HuH-7 (cell line): ENCODE measurements at places on chromosomes 12 and 14.
A peak's percentile ranks its signal among the peaks of the same experiment; 100 is the strongest.

DNA sequence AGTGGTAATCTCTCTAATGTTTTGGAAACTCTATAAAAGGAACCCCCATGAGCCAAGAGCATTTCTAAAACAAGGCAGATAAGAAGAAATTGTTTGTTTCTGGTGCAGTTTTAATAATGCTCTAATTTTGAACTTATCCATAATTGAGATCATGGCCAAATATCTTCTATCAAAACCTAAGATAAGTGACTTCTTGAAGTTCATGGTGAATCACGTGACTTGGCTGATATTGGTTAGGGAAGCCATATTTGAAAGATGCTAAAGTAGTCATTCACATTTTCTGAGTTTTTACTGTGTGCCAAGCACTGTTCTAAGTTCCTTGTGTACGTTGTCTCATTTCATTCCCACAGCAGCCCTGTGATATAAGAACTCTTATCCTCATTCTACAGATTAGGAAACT is 157.9 kb downstream of the KICS2 start:
- no peak for DNase-seq

- DNase-seq: no peak
Measured at GRCh38 chr12:85569261-85569660, 266.9 kb downstream of the RASSF9 start.

GRCh38 chr14:74843653-74844052 is 32.3 kb downstream of the PROX2 start:
- DNase-seq: no peak

DNA sequence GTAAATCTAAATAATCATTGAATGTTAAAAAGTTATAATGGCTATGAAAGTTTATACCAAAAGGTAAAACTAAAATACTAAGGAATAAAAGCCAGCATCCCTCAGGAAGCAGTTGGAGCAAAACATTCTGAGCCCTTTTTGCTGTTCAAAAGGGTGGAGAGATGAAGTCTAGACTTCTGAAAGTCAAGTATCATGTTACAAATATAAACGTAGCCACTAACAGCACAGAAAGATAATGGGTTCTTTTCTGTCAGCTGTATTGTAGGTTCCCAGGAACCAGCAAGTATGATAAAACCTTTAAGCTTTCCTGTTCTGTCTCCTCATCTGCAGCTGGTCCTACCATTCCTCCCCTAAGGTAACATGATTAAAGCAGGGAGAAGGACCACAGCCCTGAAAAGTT is 16.4 kb upstream of the PLD4 start:
- no peak for DNase-seq

DNA sequence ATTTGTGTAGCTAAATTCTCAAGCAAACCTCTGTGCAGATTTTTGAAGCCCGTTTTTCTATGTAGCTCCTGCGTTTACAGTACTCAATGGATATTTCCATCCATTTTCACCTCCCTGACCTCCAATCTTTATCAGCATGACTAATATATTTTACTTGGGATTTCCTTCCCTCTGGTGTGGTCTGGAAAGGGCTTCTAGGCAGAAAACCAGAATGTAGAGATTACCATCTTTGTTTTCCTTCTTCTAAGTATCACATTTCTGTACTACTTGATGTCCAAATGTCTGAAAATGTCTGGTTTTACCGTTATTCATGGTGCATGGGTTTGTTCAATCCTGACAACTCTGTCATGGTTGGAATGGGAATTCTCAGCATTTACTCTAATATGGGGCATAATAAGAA is 907.6 kb upstream of the FLRT2 start:
- DNase-seq: no peak

DNA sequence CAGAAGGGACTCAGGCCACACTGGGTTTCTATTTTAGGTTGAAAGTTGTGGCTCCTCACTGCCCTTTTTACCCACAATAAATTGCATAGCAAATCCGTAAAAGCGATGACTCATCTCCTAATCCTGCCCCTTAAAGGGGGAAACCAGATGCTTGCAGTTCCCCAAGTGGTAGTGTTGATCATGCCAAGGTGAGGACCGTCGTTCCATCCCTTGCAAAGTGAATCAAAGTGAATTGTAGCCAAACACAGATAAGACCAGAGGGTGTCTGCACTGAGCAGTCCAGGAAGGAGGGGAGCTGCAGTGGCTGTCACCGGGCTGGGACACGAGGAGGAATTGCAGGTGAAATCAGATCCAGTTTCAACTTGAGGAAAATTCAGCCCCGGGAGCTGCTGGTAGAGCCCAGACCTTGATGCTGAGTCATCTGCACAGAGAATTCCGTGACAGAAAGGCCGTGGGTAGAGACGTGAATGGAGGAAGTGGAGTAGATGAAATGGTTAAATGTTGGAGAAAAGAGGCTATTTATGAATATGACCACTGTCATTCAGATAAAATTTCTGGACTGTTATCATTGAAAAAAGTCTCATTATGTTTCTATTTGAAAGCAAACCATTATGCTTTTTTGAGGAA is 44.2 kb upstream of the MMP17 start:
- DNase-seq: no peak

- no peak for DNase-seq
Measured at GRCh38 chr14:105030836-105031396, 10.0 kb upstream of the CDCA4 start.

DNA sequence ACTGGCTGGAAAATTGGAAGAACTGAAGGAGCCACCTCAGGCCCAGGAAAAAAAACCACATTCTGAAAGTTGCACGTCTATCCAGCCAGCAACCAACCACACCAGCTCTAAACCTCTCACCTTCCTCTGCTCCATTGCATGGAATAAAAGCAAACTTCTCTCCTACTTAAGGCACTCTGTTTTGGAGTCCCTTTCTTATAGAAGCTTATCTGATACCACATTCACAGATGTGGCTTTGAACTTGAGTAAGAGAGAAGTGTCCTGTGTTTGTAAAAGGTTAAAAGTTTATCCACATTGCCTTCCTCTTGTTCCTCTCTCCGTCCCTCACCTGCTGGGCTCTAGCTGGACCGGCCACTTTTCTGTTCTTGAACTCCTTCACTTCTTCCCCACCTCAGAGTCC is 99.6 kb upstream of the PLXNC1 start:
- DNase-seq: no peak

DNA sequence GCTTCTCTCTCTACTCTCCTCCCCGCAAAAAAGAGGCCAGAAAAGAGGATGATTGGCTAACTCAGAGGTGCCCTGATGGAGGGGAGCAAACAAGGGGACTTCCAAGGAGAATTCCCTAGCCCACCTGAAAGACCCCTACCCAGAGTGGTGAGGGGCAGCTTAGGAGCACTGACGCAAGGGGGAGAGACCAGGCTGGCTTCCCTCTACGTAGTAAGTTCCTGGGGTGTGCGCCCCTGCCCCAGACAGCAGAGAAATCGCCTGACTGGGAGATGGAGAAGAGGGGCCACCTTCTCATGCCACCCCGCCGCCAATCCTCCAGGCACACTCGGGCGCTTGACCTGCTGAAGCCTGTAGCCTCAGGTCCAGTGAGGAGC is 2.1 kb upstream of the DIO3 start:
- DNase-seq: no peak

- no peak for DNase-seq
Measured at GRCh38 chr14:44700184-44700583, 193.1 kb upstream of the FSCB start.

- DNase-seq: no peak
Measured at GRCh38 chr14:88245321-88245720, 77.7 kb downstream of the KCNK10 start.

- no peak for DNase-seq
Measured at GRCh38 chr14:79965896-79966295, 245.4 kb downstream of the DIO2 start.

GRCh38 chr14:98698341-98698740 is 573.7 kb downstream of the BCL11B start:
- DNase-seq: no peak

- DNase-seq: peak; percentile 66
Measured at GRCh38 chr12:106358396-106359241, 1.1 kb downstream of the POLR3B start.

GRCh38 chr14:24826390-24826789 is 192.4 kb upstream of the GZMB start:
- no peak for DNase-seq

GRCh38 chr14:105083926-105084685 is 18.9 kb upstream of the GPR132 start:
- no peak for DNase-seq

GRCh38 chr14:23008831-23009230 is 1.1 kb downstream of the C14orf93 start:
- DNase-seq: no peak

DNA sequence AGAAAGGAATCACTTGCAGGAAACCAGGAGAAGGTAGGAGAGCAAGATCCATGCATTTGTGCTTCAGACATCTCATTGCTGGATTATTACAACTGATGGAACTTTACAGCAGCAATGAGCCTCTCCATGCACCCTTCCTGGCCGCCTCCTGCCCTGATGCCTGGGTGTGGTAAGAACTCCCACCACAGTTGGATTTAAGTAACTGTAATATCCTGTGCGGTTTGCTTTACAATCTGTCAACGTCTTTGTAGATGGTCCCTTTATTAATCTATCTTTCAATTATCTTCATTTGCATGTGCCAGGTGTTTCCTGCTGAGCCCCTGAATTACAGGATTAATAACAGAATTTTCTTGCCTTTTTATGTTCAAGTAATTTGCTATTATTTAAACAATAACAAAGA is 1300.5 kb upstream of the TMEM132C start:
- DNase-seq: no peak

DNA sequence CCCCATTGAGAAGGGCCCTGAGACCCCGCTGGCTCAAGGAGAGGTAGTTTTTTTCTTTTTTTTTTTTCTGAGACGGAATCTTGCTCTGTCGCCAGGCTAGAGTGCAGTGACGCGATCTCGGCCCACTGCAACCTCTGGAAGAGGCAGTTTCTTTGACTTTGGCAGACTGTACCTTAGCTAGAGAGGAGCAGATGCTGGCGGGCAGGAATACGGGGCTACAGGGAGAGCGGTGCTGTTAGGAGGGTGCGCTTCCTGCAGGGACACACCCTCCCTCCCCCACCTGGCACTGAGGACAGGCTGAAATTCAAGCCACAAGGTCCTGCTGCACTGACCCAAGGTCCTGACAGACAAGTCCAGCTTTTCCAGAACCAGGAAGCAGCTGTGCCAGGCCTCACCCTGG is 32.2 kb upstream of the NUDT14 start:
- no peak for DNase-seq

DNA sequence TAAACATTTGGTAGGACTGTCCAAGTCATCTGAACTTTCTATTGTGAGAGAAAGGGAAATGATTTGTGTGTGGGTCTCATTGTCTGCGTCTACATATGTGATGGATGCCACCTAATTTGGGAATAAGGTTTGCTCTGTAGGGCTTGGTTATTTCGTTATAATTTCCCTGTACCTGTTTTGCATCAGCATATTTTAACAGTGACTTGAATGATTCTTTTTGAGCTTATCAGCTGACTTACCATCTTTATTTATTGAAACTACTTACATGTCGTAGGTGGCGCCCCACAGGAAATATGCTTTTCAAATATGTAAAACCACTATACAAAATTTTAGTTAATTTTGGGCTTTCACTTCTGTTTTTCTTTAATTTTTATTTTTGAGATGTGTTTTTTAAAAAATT is 56.5 kb upstream of the BCAT1 start:
- DNase-seq: no peak

DNA sequence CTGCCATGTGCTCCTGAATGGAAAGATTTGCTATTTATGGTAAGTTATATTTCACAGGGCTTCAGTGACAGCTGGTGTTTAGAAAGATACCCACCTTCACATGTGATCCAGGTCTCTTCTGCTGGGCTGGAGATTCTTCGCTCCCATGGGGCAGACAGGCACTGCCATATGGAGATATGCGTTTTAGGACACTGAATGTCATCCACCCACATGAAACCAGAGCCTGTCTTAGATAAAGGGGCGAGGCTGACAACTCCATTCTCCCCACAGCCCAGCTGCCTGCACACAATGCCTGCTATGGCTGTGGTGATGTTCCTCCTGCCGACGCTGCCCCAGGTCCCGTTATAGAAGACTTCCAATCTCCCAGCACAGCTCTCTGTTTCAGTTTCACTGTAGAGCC is 69.4 kb downstream of the ACSM4 start:
- no peak for DNase-seq

- no peak for DNase-seq
Measured at GRCh38 chr12:12881151-12881909, 10.0 kb upstream of the GPRC5A start.

DNA sequence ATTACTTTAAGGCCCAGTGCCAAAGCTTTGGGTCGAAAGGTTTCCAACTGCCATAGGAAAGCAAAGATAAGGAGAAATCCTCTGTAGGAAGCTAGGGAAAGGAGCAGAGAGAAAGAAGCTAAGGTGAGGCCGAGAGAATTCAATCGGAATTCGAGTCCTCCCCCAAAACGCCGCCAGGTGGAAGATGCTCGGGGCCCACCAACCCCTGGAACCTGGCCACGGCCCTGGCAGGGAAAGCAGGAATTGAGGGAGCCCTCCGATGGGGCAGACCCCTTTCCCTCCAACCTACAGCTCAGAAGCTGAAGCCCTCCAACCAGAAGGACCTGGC is 498 bp downstream of the GMFB start:
- DNase-seq: peak; percentile 32

DNA sequence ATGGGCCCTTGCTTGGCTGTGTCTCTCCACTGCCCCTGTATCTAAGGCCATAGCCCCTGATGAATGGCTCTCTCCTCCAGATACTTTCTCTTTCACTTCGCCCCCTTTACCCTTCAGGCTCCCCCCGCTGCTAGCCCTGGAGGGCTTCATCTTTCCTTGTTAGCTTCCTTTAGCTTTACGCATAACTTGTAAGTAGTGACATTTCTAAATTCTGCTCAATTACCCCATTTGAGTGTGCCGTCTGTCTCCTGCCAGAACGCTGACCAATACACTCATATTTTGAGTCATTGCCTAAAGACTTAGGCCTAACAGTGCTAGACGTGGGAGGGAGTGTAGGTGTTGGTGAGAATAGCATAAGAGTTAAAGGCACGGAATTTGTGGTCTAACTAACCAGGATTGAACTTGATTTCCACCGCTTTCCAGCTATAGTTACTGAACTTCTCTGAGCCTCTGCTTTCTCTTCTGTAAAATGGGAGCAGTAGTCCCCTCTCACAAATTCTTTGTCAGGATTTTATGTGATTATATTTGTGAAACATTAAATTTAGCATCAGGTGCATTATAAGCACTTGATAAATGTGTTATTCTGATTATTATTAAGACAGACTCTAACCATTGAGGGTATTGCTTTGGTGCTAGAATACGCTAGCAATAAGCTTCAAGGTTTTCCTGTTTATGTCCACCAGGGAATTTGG is 129.3 kb downstream of the ZFP36L1 start:
- DNase-seq: no peak

DNA sequence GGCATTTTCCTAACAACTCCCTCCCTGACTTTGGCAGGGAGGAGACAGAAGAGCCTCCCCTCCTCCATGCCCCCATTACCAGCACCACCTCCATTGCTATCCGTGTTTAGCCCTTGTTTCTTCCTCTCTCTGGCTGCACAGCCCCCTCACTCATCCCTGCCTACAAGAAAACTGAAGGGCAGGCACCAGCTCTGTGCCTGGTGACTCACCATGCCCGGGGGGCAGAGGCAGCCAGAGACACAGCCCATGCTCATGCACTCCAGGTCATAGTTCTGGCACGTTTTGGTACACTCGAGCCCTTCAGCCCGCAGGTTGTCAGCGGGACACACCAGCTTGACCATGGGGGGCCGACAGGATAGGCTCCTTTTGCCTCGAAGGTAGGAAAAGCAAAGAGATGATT is 80.4 kb downstream of the VWF start:
- DNase-seq: no peak

GRCh38 chr12:54222609-54223008 is 33.8 kb upstream of the SMUG1 start:
- no peak for DNase-seq
